C1 segment of cervical spinal cord (tissue), 14 donors: ENCODE measurements at places on chromosomes 1 and 21.

DNA sequence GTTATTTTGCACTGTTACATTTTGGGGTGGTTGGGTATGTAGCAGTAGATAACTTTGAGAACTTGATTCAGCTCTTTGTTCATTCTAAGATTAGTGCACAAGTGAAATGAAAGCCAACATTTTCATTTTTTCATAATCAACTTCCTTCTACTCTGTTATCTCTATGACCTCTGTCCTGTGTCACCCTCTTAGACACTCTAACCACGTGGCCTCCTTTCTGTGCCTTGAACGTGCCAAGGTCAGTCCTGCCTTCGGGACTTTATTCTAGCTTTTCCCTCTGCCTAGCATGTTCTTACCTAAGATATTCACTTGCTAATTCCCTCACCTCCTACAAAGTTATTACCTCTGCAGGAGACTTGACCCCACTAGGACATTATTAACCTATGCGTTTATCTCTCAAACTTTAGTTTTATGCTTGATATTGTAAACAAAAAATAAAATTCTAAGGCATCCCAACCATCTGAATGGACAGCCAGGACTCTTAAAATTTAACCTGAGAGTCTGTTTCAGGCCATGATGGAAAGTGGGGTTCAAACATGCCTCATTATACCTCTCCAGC, 19.2 kb upstream of the EDEM3 start:
- DNase-seq, result no peak

DNA sequence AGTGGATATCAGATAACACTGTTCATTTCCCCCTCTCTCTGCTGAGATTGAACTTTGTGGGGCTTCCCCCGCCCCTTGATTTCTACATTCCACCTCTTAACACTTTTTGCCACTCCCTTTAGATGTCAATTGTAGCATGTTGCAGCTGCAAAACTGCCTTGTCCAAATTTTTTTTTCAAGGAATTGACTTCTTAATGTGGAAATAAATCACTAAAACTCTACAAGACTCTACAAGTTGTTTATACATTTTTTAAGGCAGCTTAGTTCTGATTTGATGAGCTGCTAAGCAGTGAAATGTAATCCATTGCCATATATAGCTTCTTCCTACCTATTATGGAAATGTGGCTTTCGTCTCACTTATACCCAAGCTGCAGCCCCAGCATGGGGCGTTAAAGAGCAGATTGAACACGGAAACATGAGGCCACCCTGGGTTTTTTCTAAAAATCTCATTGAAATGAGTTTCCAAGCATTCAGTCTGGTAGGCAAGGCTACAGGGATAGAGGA, 132.2 kb downstream of the SYT2 start:
- DNase-seq, result no peak

GRCh38 chr1:160365325-160365724, 1.5 kb upstream of the NHLH1 start:
- DNase-seq, result no peak

- DNase-seq, result no peak
These were observed 310.5 kb downstream of the PTGER3 start for GRCh38 chr1:70737125-70737524.

DNA sequence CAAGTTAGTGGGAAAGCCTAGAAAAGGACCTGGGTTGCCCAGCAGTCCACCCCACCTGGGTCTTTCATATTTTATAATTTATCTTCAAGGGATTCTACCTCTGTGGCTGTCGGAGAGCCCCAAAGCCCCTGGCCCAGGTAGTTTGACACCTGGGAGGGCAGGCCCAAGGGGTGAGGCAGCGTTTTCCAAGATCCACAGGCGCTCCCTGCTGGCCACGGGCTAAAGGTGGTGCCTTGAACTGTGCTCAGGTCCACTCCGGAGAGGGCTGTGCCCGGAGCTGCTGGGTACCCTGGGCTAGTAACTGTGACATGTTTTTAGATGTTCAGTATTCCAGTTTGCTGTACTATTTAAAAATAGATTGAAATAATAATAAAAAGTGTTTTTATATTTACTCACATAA, 37.2 kb upstream of the CRNN start:
- DNase-seq, result no peak

GRCh38 chr1:187842406-187843165, 1013.8 kb downstream of the PLA2G4A start:
- no peak for DNase-seq

- DNase-seq, result no peak
These were observed 251.4 kb downstream of the MATN1 start for GRCh38 chr1:30472009-30472408.

DNA sequence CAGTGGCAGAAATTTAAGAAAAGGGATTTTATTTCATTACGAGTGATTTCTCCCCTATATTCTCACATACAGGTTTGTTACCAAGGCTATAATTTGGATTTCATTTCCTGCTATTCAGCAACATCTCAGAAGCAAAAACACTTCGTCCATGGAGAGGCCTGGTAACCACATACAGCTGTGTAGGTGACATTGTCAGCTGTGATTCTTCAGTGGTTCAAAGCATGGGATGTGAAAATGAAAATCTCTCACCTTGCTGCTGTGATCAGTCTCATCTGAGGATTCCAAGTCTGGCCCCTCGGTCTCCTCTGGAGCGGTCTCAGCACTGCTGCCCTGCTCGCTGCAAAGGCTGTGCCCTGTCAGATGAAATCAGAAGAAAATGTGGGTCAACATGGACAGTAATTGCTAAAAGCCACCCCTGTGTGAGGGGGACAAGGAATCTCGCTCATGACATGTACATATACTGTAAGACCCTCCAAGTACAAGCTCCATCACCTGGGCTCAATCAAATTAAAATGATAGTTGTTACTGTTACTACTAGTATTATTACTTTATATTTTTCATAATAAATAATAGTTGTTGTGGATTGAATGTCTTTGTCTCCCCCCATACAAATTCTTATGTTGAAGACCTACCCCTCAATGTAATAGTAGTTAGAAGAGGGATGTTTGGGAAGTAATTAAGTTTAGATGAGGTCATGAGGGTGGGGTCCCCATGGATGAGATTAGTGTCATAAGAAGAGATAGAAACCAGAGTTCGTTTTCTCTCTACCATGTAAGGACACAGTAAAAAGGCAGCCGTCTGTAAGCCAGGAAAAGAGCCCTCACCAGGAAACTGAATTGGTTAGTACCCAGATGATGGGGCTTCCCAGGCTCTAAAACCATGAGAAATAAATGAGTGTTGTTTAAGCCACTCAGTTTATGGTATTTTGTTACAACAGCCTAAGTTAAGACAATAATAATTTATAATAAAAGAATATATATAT, 126.7 kb upstream of the KRTAP19-8 start:
- no peak for DNase-seq

DNA sequence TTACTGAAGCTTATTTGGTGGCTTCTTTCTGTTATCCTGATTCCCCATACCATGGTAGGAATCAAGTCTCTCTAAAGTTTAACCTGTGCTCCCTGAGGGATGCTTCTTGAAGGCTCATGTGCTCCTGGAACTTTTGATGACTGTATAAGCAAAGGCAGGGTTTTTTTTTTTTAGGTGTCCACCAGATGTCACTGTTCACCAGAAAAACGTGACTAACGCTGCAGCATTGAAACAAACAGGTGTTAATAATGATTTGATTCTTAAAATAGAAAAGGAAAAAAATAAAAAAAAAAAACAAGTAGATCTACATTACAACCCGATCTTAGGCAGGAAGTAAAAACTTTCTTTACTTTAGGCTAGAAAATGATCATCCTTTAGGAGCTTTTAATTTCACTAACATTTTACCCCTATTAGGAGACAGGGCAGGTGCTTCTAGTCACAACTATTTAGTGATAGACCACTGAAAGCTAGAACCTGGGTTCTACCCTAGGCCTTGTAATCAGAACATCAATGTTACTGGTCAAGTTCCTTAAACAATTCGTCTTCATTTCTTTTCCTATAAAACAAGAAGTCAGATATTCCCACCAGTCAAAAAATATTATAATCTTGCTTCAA, 223.0 kb downstream of the PLA2G4A start:
- peak; percentile 50 for DNase-seq

DNA sequence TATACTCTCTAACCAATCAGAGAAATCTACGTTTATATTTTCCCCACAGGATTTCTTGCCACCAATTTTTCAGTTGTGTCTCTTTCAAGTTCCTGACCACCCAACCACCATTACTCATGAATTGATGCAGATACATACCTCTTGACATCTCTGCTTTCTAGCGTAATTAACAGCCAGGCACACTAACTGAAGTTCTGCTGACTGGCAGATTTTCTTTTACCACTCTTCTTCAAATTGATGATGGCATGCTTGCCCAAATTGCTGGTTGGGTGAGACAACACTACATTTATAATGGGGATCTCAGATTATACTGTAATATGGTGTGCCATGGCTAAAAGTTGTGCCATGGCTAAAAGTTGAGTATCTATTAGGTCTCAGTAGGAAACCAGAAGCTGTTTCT, 566.7 kb downstream of the ADGRL2 start:
- no peak for DNase-seq

DNA sequence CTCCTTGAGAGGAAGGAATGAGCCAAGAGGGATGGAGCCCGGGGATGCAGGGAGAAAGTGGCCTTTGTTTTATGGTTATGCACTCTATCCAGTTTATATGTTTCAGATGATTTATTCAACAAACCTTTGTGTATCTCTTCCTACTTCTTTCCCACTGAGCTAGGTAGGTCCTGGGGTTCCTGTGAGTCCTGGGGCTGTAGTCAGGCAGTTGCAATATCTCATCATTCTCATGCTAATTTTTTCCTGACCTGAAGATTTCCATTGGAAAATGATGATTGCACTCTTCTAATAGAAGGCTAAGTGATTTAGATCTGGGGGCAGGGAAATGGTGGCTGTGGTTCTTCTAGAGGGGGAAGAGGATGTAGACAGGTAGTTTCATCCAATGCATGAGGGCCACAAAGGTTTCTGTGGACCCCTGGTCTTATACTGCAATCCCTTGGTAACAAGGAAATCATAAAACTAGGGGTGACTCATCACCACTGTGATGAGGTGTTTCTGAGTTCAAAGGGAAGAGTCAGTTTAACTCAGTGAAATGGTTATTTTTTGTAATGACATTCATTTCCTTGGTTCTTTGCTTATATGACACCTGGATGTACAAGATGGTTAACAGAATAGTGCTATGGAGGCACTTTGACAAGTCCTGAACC, 20.2 kb downstream of the B3GALT5 start:
- no peak for DNase-seq

DNA sequence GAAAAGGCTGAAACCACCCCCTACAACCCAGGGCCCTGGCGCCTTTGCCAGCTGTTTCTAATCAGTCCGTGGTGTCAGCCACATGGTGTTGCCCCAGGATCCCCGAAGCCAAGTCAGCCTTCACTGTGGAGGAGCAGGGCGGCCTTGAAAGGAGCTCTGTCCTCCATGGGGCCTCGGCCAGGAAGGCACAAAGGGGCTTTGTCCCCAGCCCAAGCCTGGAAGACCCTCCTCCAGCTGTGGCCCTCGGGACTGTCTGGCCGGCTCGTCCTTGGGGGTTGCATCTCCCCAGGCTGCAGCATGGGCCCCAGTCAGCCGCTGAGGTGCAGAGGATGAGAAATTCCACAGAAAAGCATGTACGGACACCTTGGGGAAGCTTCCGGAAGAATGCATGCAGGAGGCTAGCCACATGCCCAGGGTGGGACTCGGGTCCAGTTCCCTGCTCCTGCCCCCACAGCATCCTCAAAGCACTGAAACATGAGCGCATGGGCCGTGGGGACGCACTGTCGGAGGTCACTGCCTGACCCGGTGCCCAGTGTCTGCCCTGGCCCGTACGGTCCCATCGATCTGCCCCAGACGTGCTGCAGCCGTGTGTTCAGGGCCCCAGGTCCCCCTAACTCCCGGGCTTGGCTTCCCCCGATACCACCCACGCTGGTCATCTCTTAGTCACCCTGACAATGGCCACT, 38.6 kb upstream of the POFUT2 start:
- DNase-seq, result peak; percentile 74

- DNase-seq, result peak; percentile 44
These were observed 38.2 kb upstream of the WASF2 start for GRCh38 chr1:27527890-27528817.

GRCh38 chr1:180254496-180254819, 24.4 kb downstream of the LHX4 start:
- no peak for DNase-seq

- no peak for DNase-seq
These were observed 42.2 kb downstream of the H3-3A start for GRCh38 chr1:226104671-226105121.

- DNase-seq, result no peak
These were observed 98.7 kb upstream of the RGS1 start for GRCh38 chr1:192476802-192477298.

DNA sequence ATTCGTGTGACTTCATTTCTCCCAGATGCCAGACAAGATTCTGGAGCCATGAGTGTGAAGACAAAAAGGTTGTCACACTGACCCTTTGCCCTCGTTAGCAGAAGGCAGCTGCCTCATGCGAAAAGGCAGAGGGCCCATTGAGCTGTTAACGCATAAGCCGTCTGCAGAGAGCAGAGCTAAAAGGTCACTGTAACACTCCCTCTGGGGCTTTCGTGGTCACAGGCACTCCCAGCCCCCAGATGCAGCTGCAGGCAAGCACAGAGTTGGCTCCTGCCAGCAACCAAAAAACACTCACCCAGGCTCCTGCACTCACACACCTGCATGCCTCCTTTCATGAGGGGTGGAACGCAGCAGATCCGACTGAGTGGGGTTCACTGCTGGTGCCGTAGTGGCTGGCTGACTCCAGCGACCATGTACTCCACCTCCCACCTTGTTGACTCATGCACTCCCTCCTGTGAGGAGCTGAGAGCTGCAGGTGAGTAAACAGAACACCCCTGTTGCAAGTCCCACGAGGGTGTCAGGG, 287.5 kb downstream of the SMYD3 start:
- no peak for DNase-seq

DNA sequence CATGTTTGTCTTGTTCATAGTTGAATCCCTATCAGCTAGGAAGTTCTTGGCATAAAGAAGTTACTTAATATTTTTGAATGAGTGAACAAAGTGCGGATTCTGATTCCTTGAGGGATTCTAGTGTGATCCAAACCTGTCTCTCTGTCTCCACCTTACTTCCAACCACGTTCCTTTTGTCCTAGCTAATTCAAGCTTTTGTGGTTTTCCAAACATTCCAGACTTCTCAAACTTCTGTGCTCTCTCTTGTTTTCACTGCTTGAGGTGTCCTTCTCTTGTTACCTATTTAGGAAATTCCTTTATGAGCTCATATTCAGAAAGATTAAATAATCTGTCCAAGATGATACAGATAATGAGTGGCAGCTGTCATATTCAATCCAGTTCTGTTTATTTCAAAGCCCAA, 353.2 kb downstream of the PTBP2 start:
- no peak for DNase-seq
